ENCODE measurements at places on chromosomes 7 and 10. TPM values are rescaled to one million over a fixed set of nuclear protein-coding genes. Genes with fewer than 3 reads are reported as not detected.

The EPO gene
- not detected for total RNA-seq

The GOLGA7B gene
- 0.14 TPM for total RNA-seq

The CALML3 gene
- total RNA-seq: not detected

The GPRIN2 gene
- 56.1 TPM for total RNA-seq

The PDE6C gene
- total RNA-seq: not detected

The NACAD gene
- 2.1 TPM for total RNA-seq

The GATA3 gene
- not detected for total RNA-seq

The CCNY gene
- total RNA-seq: 53.9 TPM

The PRPS1L1 gene
- not detected for total RNA-seq

The GPR26 gene
- not detected for total RNA-seq

The MINDY3 gene
- total RNA-seq: 45.3 TPM

The CAMK1D gene
- 21.4 TPM for total RNA-seq

- H3K27ac ChIP-seq: peak overlapping the region; percentile 98
- no peaks in the 10 kb centered on the region for H3K36me3 ChIP-seq
- peaks cover 45% of the 10 kb centered on the region for H3K4me1 ChIP-seq
- peak overlapping the region; percentile 90 for H3K4me3 ChIP-seq
- DNase-seq: no peak
- peaks cover 6% of the 10 kb centered on the region for H3K27me3 ChIP-seq
These were observed 699 bp upstream of the PDLIM1 start for GRCh38 chr10:95291365-95292039.

DNA sequence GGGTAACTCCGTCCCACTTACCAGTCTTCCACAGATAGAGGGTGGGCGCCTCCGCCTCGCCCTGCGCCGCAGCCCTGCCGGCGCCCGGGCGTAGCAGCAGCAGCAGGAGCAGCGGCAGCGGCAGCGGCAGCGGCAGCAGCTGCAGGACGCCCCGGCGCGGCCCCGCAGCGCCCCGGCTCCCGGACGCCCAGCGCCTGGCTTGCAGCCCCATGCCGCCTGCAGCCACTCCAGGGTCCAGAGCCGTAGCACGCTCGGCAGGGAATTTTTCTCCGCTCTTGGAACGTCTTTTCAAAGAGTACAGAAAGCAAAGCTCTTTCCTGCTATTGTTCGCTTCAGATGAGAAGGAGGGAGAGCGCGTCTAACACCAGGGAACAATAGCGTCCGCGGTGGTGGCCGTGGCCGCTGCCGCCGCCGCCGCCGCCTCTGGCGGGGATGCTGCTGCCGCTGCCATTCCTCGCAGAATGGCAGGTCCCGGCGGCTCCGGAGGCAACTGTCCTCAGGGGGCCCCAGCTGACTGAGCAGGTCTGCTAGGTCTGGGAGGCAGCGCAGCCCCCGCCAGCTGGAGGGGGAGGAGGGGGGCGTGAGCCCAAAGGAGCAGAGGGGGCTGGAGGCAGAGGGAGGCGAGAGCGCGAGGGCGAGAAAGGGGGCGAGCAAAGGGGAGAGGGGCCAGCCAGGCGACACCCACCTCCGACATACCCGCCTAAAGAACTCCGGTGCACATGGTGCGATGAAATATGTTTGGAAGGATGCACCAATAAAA lies at the start of gene THSD7A:
THSD7A (minus strand) TSS at position 463 of the 760 bp plus-strand sequence; CDS start at position 211, 252 bp downstream.
- peak within 1 kb of the TSS; percentile 54 for H3K4me3 ChIP-seq
- peaks cover 17% of the 10 kb centered on the region for H3K27me3 ChIP-seq
- peaks cover 3% of the 10 kb centered on the region for H3K4me1 ChIP-seq
- H3K27ac ChIP-seq: peak within 1 kb of the TSS; percentile 40
- no peaks in the 10 kb centered on the region for H3K36me3 ChIP-seq

DNA sequence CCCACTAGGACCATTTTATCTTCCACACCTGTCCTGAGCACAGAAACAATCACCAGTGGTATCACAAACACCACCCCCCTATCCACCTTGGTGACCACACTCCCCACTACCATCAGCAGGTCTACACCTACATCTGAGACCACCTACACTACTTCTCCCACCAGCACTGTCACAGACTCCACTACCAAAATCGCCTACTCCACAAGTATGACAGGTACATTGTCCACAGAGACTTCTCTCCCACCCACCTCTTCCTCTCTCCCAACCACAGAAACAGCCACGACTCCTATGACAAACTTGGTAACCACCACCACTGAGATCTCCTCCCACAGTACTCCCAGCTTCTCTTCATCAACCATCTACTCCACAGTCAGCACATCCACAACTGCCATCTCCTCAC lies 3.3 kb downstream of the MUC3A start:
- H3K27me3 ChIP-seq: peaks cover 15% of the 10 kb centered on the region
- no peak overlapping the region for H3K27ac ChIP-seq
- H3K4me3 ChIP-seq: no peak overlapping the region
- H3K4me1 ChIP-seq: peaks cover 11% of the 10 kb centered on the region

DNA sequence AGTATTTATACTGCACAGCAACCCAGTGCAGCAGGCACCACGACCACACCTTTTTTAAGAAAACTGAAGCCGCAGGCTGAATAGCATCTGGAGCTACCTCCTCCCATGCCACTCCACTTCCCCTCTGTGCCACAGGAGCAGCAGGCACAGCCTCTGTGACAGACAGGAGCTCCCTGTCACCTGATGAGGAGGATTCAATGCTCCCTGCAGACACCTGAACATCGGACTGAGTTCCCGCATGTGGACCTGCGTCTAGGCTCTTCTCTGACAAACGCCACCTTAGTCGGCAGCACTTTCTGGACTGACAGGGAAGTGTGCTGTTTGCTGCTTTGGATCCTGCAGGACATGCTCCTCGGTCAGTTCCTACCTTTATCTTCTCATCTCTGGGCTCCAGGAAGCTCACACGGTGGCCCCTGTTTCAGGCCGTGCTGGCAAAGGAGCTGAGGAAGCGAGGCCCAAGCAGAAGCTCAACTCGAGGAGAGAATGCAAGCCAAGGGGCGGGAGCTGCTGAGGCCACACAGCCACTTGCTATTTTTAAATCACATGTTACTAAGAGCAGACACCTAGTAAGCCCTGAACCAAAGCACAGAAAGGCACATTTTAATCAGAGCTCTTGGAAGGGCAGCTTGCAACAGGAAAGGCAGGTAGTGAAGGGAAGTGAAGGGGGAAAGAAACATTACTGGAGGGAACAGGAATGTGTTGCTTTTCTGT lies 56.6 kb downstream of the VOPP1 start:
- H3K27me3 ChIP-seq: no peaks in the 10 kb centered on the region
- H3K27ac ChIP-seq: peak overlapping the region; percentile 56
- no peak overlapping the region for H3K4me3 ChIP-seq
- no peak for DNase-seq
- no peaks in the 10 kb centered on the region for H3K36me3 ChIP-seq

DNA sequence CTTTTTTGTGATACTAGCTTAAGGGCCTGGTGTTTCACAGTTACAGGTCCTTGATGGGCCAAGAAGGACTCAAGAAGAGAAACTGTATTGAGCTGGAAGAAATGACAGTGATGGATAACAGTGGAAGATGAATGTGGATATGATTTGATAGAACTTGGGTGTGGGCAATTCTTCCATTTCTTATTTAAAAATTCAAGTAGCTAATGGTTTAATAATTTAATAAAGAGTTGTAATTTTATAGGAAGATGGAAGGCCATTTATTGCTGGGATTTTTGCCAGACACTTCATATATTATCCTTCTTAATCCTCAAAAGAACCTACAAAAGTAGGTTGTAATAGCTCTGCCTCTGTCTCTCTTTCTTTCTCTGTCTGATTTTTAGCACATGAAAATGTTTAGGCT lies 21.3 kb upstream of the AKR1B1 start:
- no peak overlapping the region for H3K27ac ChIP-seq
- no peaks in the 10 kb centered on the region for H3K27me3 ChIP-seq
- DNase-seq: no peak

DNA sequence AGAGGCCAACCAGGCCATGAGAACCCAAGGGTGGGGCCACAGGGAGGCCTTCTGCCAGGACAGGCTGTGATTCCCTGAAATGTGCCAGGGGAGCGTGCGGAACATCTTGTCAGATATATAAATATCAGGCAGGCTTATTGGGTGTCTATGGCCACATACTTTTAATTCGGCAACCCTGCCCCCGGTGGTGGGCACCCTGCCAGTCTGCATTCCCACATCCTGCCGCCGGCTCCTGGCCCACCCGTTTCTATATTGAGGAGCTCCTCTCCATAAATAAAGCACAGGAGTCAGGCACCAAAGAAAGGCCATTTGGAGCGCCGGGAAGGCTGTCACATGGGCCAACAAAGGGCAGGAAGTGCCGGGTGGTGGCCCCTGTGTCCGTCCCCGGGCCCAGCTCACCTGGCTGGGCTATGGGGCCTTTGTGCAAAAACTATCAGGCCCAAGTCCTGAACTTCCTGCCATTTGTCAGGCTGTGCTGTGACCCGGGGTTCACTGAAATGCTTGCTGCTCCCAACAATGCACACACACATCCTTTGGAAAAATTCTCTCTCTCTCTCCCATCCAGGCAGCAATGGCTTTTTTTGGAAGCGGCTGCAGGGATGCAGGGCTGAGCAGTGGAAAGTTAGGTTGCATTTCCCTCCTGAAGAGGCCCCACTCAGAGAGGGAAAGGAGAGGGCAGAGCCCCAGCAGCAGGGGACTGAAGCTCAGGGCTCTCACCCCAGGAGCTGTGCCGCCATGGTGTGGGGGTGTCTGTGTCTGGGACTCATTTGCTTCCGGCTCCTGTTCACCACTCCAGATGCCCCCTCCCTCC lies 25.0 kb upstream of the PODXL start:
- no peak for DNase-seq
- H3K27me3 ChIP-seq: no peaks in the 10 kb centered on the region
- no peak overlapping the region for H3K4me3 ChIP-seq
- H3K27ac ChIP-seq: peak overlapping the region; percentile 43
- no peaks in the 10 kb centered on the region for H3K36me3 ChIP-seq

GRCh38 chr7:77501192-77501515 lies 35.9 kb upstream of the PTPN12 start:
- H3K36me3 ChIP-seq: no peaks in the 10 kb centered on the region
- H3K27ac ChIP-seq: no peak overlapping the region
- no peak overlapping the region for H3K4me3 ChIP-seq
- H3K27me3 ChIP-seq: no peaks in the 10 kb centered on the region
- no peaks in the 10 kb centered on the region for H3K4me1 ChIP-seq

DNA sequence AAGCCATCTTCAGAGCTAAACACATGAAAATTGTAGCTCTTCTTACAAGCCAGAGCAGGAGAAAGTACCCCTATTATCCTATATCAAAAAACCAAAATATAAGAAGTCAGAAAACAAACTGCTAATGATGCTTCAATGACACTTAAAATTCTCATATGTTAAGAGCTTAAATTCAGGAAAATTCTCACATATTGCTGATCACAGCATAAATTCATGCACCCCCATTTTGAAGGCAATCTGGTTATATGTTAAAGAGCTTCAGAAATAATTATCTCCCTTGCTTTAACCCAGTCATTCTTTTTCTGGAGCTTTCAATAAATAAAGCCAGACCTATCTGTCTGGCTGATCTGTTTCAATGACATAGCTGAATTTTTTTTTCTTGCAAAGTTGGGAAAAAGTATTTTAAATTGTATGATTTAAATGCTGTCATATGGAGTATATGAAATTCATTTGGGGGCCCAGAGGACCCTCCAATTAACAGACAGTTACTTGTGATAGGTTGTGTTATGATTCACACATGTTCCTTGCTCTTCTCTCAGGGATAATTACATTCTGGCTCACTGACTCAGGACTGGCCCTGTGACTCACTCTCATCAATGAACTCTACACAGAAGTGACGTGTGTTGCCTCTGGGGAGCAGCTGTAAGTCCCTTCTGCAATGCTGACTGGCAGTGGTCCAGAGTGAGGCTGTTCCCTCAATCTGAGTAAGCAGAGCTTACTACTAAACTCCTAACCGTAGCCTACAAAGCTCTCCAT lies 85.2 kb downstream of the HGF start:
- no peaks in the 10 kb centered on the region for H3K27me3 ChIP-seq
- H3K4me3 ChIP-seq: no peak overlapping the region
- peak overlapping the region; percentile 63 for H3K27ac ChIP-seq
- H3K36me3 ChIP-seq: no peaks in the 10 kb centered on the region

- H3K4me1 ChIP-seq: no peaks in the 10 kb centered on the region
- no peaks in the 10 kb centered on the region for H3K36me3 ChIP-seq
- no peak overlapping the region for H3K4me3 ChIP-seq
- no peak for DNase-seq
- no peaks in the 10 kb centered on the region for H3K27me3 ChIP-seq
These were observed 378.6 kb upstream of the PRKCQ start for GRCh38 chr10:6958711-6959110.

DNA sequence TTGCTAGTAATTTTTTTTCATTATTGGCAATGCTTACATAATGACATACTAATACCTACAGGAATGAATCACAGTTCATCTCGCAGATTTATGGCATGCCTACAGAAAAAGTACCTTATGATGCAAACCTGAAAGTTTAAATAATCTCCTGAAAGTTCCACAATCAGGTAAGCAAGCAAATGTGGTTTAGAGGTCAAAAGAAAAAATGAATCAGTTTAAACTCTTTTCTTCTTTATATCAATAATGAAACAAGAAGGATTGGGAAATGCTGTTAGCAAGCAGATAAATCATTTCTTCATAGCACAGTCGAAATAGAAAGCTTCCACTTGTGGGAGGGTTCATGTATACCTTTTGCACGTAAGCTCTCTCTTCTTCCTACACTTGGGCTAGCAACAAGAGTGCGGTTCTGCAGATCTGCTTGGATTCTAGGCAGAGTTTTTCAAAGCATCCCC lies 53.7 kb upstream of the MTPN start:
- peaks cover 8% of the 10 kb centered on the region for H3K4me1 ChIP-seq
- no peak for DNase-seq
- H3K27me3 ChIP-seq: no peaks in the 10 kb centered on the region
- H3K27ac ChIP-seq: peak overlapping the region; percentile 78
- H3K4me3 ChIP-seq: no peak overlapping the region
- no peaks in the 10 kb centered on the region for H3K36me3 ChIP-seq

DNA sequence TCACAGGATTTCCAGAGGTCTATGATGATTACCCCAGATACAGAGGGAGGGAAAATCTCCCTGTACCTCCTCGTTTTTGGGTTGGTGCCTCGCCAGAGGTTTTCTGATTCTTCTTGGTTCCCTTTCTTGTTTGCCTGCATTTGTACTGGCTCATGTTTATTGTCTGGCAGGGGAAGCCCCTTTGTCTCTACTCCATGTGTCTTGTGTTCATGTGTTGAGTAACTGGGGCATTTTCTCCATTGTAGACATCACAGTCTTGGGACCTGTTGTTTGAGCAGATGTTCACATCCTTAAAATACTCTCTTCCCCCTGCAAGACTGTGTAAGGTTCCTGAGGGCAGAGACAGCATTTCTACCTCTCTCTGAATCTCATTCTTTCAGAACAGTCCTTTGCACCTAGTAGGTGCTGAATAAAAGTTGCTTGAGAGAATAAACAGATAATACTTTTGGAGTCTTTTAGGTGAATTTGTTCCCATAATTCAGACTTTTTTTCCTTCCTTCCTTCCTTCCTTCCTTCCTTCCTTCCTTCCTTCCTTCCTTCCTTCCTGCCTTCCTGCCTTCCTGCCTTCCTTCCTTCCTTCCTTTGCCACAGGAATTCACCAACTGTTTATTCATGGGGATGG lies 25.1 kb downstream of the CDK14 start:
- H3K4me1 ChIP-seq: peaks cover 12% of the 10 kb centered on the region
- no peak for DNase-seq
- no peaks in the 10 kb centered on the region for H3K36me3 ChIP-seq
- no peak overlapping the region for H3K4me3 ChIP-seq
